Activated T-helper 2 cell treated with anti-CD3 and anti-CD28 coated beads, Interferon-gamma antibody, Interleukin-2, Interleukin-4, amounts not matched to agents 10 μg/mL and 5 μg/mL and 100 μg/mL, durations not matched to agents 14 hours and 24 hours and 36 hours (primary cell): ENCODE measurements at places on chromosomes 5 and 9. TPM values are rescaled to one million over a fixed set of nuclear protein-coding genes. Genes with fewer than 3 reads are reported as not detected.

DNA sequence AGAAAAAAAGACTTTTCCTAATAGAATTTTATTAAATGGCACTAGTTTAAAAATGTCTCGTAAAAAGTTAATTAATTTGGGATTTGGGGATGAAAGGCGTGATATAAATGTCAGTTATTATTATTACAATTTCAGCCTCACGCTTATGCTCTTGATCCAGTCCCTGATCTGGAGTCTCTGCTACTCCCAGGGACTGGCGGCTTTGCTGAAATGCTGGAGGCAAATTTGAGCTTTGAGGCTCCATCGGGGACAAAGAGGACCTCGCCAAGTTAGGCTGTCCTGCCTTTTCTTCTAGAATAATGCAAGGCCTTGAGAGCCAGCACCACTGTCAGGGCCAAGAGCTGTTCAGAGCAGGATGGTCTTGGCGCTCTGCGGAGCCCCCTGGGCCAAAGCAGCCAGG lies 69.7 kb downstream of the ZNF618 start:
- no peak for DNase-seq

DNA sequence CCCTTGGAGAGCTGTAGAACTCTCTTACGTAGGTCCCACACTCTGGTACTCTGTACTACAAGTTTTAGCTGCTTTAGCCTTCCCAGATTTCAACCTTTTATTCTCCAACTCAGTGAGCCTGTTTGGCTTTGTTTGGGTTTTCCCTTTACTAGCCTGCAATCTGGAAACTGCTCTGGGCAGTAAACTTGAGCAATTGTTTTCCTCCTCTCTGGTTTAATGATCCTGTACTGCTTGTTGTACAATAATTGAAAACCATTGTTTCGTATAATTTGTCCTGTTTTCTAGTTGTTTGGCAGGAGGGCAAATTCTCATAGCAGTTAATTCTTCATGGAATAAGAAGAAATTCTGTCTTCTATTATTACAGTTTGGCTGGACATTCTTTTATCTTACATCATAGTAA lies 62.8 kb upstream of the TLX3 start:
- DNase-seq = no peak

The ACSL6 gene
- total RNA-seq = 27.7 and 34.0 TPM in 2 replicates

DNA sequence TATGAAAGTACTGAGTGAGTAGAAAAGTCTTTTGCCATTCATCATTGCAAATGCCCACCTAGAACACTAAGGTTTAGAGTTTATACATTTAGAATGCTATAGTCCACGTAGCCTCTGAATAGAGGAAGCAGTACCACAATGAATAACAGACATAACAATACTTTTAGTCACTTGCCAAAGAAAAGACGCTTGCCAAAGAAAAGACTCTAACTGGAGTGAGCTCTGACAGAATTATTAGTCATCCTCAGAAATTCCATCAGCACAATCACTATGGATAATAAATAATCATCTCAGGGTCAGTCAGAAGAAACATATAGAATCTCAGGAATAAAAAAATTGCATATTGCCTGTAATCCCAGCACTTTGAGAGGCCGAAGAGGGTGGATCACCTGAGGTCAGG lies 168.5 kb upstream of the TARS1 start:
- DNase-seq = no peak

The SLC27A4 gene
- total RNA-seq = 30.5 and 32.0 TPM in 2 replicates

The OLFML2A gene
- total RNA-seq = 0.11 TPM in 1 of 2 replicates, not detected in the other

The ERAP2 gene
- 46.8 and 49.3 TPM in 2 replicates for total RNA-seq

DNA sequence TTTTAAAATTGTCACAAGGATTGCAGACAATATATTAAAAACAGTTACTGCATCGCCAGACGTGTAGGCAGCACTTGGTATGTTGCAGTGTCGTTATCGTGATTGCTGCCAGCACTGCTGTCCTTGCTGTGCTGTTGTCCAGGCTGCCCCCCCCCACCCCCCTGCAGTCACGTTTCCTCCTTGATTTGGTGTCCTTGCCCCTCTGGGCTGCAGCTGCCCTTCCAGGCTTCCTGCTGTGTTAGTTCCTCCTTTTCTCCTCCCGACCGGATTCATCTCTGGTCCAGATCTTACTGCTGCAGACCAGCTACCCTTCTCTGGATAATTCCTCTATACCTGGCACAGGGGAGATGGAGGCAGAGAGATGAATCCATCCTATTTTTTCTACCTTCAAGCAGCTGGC lies 298.9 kb downstream of the TRIM32 start:
- no peak for DNase-seq

DNA sequence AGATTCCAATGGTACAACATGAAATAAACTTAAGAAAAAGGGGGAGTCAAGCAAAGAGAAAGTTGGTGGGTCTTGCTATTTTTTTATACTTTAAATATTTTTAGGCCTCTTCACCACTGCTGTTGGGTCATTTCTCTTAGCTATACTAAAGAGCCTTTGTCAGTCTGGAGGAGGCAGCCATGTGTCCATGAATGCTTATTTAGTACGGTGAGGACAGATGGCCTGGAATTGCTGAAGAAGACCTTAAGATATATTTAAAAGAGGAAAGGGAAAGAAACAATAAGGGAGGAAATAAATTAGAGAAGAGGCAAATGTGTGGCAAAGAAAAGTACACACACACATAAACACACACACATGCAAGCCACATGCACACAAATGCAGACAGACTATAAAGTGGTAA lies 560.5 kb upstream of the MEF2C start:
- DNase-seq = no peak

DNA sequence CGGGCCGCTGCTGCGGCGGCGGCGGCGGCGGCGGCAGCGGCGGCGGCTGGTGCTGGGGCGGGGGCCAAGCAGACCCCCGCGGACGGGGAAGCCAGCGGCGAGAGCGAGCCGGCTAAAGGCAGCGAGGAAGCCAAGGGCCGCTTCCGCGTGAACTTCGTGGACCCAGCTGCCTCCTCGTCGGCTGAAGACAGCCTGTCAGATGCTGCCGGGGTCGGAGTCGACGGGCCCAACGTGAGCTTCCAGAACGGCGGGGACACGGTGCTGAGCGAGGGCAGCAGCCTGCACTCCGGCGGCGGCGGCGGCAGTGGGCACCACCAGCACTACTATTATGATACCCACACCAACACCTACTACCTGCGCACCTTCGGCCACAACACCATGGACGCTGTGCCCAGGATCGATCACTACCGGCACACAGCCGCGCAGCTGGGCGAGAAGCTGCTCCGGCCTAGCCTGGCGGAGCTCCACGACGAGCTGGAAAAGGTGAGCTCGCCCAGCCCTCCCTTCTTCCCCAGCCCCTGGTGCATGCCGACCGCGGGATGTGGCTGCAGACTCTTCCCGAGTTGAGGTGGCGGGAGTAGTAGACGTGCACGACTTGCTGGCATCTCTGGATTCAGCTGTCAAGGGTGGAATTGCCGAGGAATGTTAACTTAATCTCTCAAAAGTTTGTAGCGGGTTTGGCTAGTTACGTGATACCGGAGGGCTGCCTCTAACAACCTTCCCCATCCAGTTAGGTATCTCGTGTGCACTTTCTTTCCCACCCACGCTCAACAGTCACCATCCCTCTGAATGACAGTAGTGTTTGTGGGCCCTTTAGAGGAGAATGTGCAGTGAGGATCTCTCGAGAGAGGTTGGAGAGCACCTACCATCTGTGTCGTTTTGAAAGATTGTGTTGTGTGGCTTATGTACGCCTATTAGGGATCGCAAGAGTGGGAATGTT lies 932 bp downstream of the SLC12A2 start:
- DNase-seq = peak; percentile 38

GRCh38 chr9:132739710-132740310 lies 69.5 kb downstream of the GTF3C4 start:
- DNase-seq = no peak

The NUTM2G gene
- not detected in 2 replicates for total RNA-seq

DNA sequence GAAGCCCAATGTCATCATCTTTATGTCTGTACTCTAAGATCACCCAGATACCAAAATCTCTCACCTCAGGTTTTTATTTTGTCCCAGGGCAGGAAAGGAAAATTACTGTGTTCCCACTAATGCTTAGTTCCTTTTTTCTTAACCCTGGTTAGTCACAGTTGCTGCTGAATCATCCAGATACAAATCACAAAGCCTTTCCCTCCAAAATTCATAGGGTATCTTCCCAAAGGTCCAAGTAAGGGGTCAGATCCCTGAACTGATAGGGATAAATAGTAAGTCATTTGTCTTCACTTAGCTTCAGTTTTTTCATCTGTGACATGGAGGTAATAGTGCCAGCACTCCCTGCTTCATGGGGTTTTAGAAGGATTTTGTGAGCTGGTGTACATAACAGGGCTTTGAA lies 2.2 kb downstream of the PLCXD3 start:
- no peak for DNase-seq

DNA sequence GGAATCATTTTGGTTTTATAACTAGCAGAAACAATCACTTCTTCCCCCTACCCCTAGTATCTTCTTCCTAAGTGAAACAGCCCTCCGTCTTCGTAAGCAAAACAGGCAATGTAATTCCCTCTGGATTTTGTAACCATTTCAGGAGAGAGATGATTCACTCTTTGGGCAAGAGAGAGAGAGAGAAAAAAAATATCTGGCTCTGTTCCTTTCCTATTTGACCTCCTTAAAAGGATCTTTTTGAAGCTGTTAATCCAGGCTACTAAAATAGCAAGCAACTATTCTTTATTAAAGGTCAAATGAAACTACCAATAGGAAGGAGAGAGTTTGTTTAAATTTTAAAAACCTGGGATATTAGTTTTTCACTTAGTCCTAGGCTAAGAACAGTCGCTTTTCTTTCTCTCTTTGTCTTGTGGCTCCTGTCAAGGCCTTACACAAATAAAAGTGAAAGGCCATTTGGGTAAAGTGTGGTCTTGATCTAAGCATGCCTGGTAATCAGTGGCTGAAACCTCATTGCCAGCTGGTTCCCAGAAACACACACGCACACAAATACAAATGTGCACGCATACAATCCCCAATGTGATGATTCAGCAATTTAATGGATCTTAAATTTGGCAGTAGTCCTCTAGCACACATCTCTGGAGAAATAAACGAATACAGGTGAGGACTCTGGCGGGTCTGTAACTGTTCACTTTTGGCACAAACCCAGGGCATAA lies 70.2 kb downstream of the PRUNE2 start:
- DNase-seq = no peak

The RNF20 gene
- 34.8 and 37.2 TPM in 2 replicates for total RNA-seq

- peak; percentile 35 for DNase-seq
Measured at GRCh38 chr5:77852514-77853352, 76.6 kb upstream of the TBCA start.

DNA sequence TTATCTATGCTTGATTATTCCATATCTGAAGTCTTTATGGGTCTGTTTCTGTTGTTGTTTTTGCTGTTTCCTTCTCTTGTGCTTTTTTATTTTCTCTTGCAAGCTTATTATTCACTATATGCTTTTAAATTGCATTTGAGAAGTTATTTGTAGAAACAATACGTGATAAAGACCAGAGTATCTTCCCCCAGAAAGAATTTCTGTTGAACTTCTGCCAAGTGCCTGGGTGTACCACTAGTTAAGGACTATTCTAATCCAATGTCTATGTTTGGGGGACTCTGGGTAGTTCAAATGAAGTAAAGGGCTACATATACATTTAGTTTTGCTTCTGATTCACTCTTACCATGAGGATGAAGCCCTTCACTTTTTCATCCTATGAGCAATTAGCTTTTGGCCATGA lies 54.3 kb downstream of the SLF1 start:
- DNase-seq = no peak

GRCh38 chr9:133058550-133059320 lies 3.0 kb upstream of the CEL start:
- DNase-seq = no peak

The S1PR3 gene
- total RNA-seq = 7.1 and 7.5 TPM in 2 replicates

The SCAI gene
- 14.2 and 15.9 TPM in 2 replicates for total RNA-seq

DNA sequence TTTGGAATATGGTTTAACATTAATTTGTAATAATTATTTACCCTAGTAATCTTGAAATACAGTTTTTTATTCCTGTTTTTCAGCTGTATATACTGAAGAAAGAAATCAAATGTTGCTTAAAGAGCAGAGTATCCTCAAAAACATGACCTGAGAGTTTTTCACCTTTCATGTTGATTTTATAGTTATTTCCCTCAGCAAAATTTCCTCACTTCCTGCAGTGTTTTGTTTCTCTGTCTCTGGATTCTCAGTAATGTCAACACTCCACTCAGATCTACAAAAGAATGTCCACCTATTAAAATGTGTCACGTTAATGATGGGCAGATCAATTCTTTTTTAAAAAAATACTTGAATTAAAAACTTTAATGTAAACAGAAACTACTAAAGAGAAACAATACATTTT lies 398.3 kb downstream of the ANXA1 start:
- no peak for DNase-seq

DNA sequence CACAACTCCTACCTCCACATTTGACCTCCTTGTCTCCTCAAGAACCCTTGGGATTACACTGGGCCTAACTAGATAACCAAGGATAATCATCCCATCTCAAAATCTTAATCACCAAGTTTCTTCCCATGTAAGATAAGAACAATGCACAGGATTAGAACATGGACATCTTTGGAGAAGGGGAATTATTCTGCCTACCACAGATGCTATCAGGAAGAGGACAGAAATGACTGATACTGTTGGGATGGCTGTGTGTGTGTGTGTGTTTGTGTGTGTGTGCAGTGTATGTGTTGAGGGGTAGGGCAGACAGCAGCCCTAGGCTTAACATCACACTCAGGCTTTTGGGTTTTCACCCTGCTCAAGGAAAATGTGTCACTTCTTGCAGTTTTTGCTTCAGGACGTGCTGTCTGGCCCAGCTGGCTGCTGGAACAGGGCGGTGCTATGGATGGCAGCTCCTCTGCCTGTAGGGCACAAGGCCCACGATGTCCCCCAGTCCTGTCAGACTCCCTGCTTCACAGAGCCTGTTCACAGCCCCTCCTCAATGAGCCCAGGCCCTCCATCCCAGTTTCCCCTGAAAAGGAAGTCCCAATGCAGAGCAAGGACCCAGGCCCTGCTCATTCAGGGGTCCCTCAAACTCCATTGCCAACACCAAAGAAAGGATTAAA lies 7.7 kb downstream of the CA9 start:
- DNase-seq = no peak

The ARL14EPL gene
- total RNA-seq = not detected in 2 replicates

GRCh38 chr9:36438536-36439236 lies 38.6 kb upstream of the RNF38 start:
- no peak for DNase-seq

GRCh38 chr9:111944241-111944866 lies 47.7 kb downstream of the UGCG start:
- DNase-seq = no peak

The EQTN gene
- total RNA-seq = not detected in 2 replicates

The PCDHB14 gene
- total RNA-seq = not detected in 2 replicates

The CRAT gene
- total RNA-seq = 13.6 and 14.3 TPM in 2 replicates

DNA sequence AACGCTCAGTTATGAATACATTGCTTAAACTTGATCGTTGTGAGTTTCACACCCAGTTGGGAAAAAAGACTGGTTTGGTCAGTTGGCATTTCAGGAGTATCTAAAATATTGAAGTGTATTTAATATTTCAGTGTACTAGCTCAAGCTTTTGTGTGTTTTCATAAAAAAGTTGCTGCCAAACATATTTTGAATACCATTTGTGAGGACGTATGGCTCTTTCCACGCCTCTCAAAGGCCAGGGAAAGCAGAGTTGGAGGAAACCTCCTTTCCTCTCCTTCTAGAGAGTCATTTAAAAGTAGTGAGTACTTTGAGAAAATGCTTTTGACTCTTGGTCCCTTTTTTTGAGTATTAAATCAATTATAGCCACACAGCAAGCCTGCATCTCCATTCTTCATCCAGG lies 43.2 kb upstream of the ANKRD33B start:
- DNase-seq = no peak

The NR6A1 gene
- total RNA-seq = 1.5 and 1.8 TPM in 2 replicates
